Astrocyte (in vitro differentiated cells and primary cell): ENCODE measurements at places on chromosomes 12 and 14.

DNA sequence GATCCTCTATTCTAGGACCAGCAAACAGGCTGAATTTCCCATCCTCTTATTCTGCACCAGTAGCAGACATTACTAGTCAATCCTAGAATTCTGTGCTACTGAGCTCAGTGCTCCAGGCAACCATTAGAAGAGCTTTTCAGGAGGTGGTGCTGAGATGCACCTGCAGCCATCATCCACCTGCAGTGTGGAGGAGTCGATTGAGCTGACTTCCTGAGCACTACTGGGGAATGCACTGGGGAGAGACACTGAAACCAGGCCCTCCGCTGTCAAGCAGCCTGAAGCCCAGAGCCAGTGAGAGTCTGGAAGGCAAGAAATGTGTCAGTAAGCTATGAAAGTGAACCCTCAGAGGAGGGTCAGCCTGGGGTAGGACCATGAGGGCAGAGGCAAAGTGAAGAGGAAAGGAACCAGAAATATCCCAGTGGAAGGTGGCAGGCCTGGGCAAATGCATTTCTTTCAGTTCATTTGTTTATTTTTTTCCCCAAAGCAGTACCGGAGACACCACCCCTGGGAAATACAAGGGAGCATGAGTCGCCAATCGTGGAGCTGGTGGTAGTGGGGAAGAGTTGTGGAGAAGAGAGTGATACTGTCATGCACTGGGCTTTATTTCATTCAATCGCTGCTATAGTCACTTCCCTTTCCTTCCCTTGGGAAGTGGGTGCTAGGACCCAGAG, 23.0 kb upstream of the SERPINA4 start:
- no peak for DNase-seq

- DNase-seq, result no peak
Measured at GRCh38 chr12:50147281-50147680, 19.9 kb downstream of the CERS5 start.

GRCh38 chr12:106911581-106911980, 44.1 kb upstream of the TMEM263 start:
- DNase-seq, result no peak

DNA sequence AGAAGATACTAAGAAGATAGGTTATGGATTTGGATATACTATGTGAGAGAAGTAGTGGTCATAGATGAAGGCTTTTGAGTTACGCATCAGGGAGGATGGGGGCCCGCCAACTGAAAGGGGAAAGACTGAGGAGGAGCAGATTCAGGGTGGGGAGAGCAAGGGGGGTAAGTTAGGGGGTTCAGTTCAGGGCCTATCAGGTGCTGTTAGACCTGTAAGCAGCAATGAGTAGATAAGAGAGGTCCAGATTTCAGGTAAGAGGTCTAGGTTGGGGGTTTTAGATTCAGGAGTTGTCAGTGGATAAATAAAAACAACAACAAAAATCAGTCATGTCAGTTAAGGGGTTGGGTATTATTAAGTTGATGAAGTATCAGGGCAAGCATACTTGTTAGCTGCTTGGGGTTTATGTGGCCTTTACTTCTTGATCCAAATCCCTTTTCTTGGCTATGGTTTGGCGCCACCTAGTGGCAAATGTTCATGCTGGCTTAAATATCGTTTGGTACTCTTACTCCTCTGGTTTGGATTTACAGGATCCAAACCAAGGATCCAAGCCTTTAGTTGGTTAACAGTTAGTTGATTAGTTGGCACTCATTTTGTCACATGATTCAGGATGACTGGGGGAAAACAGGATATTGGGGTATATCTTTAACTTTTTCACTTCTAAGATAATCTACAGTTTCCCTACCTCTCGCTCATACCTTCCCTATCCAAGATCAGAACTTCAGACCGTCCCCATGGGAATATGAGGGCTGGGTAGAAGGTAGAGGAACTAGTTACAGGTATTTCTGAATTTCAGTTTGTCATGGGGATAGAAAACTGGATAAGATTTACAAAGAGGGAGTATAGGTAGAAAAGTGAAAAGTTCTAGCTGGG, 65.1 kb downstream of the PCNX1 start:
- DNase-seq, result peak; percentile 60

DNA sequence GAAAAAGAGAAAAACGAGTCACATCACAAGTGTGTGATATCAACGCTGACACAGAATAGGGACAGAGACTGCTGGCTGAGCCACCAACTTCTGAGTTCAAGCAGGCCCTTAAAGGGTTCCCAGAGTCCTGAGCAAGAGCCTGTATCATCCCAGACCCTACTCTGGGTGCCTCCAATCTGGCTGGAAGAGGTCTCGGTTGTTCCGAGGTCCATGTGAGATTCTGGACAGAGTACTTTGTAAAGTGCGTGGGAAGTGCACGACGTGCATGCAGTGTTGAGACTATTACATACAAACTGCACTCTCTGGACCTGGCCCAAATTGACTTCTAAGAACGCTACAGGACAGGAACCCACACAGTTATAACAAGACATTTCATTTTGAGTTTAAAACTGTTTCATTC, 40.6 kb downstream of the MOK start:
- DNase-seq, result no peak

- no peak for DNase-seq
Measured at GRCh38 chr12:11710906-11711305, 61.4 kb downstream of the ETV6 start.

DNA sequence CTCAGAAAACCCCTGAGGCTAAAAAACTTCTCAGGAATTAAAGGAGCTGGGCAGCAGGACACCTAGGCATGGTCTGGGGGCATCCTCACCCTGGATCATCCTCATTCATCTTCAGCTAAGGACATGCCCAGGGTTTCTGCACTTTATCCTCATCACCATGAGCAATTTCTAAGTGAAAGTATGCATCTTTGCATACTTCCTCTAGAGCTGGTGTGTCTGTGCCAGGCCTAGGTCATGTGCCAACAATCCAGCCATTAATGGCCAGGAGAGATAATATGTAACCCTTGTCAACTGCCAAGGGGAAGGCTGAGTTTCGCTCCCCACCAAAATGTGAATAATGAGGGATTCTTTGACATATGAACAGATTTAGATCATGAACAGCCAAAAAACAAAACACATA, 160.5 kb downstream of the KITLG start:
- DNase-seq, result peak; percentile 41

- DNase-seq, result peak; percentile 18
Measured at GRCh38 chr12:57372233-57372632, 58.6 kb downstream of the R3HDM2 start.

- no peak for DNase-seq
Measured at GRCh38 chr14:86430853-86431252, 900.9 kb downstream of the FLRT2 start.

DNA sequence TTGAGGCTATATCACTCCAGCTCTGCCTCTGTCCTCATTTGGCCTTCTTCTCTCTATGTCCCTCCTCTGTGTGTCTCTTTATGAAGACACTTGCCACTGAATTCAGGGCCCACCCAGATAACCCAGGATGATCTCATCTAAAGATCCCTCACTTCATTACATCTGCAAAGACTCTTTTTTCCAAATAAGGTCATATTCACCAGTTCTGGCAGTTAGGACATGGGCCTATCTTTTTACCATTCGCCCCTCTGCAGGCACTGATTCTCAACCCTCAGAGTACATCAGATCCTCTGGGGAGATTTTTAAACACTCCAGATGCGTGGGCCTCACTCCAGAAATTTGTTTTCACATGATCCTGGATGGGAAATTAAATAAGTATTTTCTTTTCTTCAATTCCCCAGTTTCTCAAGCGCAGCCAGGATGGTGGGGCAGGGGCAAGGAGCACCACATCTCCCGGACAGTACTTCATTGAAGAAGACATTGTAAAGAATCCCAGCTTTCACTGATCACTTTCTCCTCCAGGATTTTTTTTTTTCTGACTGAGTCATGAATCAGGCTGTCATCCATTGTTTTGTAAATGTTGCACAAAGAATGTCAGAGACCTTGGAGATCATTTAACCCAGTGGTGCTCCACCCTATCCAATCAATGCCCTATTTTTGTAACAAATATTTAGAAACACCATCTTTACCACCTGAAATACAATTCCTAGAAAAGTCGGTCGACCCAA, 27.4 kb downstream of the CRACR2A start:
- DNase-seq, result no peak

GRCh38 chr12:114878781-114879180, 194.8 kb upstream of the TBX3 start:
- DNase-seq, result no peak

DNA sequence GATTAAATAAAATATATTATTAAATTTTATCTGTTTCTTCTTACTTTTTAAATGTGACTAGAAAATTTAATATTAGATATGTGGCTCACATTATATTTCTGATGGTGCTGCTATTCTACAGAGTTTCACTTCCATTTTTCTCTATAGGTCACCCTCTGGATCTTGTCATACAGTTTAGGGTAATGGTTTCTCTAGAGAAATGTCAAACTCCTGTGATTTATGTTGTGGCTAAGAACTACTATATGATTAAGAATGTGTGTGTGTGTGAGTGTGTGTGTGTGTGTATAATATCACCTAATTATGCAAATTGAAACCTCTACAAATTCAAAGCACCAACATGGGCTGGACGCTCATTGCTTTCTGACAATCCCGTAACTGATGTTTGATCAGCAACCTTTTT, 325.9 kb downstream of the ADAMTS20 start:
- DNase-seq, result no peak

DNA sequence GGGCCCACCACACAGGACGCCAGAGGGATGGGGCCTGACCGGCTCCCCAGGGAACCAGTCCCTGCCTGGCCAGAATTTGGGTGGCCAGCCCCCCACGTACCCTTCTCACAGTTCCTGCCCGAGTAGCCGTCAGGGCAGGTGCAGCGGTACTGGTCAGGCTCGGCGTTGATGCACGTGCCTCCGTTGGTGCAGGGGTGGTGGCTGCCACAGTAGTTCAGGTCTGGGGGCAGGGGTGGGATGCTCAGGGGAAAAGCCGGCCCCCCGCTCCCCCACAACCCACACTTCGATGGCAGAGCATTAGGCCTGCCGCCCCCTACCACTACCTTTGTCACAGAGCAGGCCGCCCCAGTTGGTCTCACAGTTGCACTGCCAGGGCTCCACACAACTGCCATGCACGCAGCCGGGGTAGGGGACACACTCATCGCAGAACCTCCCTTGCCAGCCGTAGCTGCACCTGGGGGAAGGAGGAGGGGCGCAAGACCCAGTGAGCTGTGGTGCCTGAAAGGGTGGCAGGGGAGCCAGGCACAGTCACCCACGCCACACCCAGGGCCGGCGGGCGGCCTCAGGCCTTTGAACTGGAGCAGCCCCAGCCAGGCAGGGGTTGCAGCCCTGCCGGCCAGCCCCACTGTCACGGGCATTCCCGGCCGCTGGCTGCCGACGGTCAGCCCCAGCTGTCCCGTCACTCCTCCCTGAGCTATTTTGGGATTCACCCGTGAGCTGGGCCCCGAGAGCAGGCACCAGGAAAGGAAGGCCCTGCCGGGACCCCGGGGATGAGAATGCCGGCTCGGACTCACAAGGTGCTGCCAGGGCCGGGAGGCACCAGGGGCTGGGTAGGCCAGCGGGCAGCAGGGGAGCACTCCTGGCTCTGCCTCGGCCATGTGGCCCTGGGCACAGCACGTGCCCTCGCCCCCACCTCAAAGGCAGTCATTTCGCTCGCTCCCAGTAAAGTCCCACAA, 16.5 kb downstream of the JAG2 start:
- no peak for DNase-seq

GRCh38 chr14:32201816-32202490, at the start of gene RNU6-7:
Gene RNU6-7 (plus strand): TSS chr14:32202045.
- peak; percentile 18 for DNase-seq
